Stimulated activated effector memory CD8-positive, alpha-beta T cell treated with anti-CD3 and anti-CD28 coated beads, Interleukin-12 subunit alpha, Interleukin-12 subunit beta, amount 100 ng/mL, for 72 hours (primary cell): ENCODE measurements at places on chromosomes 11 and 22.
A peak's percentile ranks its signal among the peaks of the same experiment; 100 is the strongest.

GRCh38 chr11:118219244-118219643, 5.6 kb downstream of the JAML start:
- no peak for DNase-seq

DNA sequence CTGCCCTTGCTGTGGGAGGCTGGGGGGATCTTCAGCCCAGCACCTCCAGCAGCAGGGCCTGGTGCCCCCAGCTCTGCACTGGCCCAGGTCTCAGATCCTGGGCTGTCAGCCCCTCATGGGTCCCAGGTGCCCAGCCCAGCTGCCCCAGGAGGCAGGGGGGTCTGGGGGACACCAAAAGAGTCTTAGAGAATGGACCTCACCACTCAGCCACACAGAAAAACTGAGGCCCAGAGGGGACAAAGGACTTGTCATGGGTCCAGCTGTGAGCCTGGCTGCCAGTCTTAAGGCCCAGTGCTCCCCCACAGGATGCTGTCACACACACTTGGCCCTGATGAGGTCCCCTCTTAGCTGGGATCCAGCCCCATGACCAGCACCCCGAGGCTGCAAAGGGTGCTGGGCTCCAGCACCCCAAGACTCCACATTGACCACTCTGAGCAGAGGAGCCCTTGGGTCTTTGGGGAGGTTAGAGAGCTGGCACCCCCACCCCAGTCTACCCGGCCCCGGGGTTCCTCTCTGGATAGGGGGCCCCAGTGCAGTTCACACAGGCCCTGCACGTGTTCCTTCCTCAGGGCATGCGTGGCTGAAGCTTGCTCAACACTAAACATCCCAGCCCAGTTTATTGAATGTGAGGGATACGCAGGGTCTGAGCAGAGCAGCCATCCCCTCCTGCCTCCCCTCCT, 54.4 kb downstream of the IGLL5 start:
- DNase-seq: no peak

DNA sequence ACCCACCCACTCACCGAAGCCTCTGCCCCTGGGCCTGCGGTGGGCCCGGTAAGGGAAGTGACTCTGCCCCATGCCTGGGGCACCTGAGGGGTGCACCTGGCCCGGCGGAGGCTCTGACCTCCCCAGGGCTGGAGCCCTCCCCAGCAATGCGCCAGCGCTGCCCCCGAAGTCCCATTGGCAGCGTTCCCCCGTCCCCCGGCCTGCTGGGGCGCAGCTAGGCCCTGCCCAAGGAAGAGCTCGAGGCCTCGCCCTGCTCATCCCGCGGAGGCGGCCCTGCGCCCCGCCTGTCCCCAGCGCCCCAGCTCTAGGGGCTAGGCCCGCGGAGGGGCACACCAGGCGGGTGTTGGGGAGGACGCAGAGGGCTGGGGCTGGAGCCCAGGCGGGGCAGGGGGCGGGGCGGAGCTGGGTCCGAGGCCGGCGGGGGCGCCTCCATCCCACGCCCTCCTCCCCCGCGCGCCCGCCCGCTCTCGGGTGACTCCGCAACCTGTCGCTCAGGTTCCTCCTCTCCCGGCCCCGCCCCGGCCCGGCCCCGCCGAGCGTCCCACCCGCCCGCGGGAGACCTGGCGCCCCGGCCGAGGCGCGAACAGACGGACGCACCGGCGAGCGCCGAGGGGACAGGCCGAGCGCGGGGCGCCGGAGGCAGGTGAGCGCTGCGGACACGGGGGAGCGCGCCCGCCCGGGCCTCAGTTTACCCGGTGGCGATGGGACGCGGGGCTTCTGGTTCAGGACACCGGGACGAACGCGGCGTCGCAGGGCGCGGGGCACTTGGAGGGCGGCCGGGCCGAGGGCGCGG, at the start of gene EPS8L2:
Gene EPS8L2 (plus strand): TSS at position 586 of the 793 bp plus-strand sequence. CDS start 3,177 bp downstream, outside the sequence.
- no peak for DNase-seq

DNA sequence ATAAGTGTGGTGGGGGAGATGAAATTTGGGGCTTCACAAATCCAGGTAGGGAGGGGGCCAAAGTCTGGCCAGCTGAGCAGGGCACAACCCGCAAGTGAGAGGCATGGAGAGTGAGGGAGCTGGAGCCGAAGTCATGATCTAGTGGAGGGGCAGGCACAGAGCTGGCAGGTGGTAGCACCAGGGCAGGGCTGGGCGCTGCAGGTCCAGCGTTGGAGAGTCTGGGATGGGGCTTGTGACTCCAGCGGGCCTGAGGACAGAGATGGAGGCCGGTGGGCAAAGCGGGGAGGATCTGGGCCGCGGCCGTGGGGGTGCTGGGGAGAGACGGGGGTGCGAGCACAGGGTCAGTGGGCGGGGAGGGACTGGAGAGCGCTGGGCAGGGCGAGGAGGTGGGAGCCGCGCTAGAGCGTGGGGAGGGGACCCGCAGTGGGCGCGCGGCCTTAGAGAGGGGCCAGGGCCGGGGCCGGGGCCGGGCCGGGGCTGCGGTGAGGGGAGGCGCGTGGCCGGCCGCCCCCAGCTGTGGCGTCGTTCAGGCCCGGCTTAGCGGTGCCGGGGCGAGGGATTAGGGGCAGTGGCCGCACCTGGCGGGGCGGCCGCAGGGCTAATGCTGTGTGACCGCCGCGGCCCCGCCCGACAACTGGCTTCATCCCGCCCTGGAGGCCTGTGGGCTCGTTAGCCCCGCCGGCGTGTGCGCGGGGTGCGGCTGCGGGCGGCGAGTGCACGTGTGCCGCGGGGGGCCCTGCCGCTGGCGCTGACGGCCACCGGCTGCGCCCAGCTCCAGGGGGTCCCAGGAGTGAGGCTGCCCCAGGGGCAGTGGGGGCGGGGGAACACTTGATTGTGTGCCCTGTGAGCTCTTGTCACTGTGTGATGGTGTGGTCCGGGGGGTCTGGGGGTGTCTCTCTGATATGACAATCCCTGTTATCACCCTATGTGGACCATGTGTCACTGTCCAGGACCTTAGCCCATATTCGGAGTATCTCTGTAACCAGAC, 23.6 kb upstream of the MYOD1 start:
- DNase-seq: no peak

DNA sequence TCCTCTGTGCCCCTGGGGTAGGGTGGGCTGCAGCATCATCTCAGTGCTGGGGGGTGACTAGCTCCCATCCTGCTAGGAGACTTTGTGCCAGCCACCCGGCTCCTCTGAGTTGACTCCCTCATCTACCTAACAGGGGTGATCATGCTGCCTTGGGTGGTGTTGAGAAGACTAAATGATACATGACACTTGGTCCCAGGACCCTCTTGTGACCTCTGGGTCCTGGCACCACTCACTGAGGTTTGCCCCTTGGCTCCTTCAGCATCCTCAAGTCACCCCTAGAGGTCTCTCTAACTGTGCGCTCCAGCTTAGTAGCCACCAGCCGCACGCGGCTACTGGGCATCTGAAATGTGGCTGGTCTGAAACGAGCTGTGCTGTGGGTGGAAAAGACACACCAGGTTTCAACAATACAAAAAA, 72.1 kb downstream of the LRRC32 start:
- DNase-seq: no peak

DNA sequence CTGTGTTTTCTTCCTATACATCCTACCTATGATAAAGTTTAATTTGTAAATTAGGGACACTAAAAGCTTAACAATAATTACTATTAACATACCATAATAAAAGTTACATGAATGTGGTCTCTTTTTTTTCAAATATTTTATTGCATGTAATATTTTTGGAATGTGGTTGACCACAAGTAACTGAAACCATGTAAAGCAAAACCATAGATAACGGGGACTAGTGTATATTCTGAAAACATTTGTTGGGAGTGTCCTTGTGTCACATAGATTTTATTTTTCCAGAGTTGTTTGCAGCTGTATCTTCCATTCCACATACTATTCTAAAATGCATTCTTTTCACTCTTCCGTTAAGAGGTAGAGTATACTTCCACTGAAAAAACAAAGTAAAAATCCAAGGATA, 200.4 kb downstream of the KIF18A start:
- DNase-seq: no peak

GRCh38 chr11:116696381-116696941, 76.3 kb downstream of the BUD13 start:
- no peak for DNase-seq

DNA sequence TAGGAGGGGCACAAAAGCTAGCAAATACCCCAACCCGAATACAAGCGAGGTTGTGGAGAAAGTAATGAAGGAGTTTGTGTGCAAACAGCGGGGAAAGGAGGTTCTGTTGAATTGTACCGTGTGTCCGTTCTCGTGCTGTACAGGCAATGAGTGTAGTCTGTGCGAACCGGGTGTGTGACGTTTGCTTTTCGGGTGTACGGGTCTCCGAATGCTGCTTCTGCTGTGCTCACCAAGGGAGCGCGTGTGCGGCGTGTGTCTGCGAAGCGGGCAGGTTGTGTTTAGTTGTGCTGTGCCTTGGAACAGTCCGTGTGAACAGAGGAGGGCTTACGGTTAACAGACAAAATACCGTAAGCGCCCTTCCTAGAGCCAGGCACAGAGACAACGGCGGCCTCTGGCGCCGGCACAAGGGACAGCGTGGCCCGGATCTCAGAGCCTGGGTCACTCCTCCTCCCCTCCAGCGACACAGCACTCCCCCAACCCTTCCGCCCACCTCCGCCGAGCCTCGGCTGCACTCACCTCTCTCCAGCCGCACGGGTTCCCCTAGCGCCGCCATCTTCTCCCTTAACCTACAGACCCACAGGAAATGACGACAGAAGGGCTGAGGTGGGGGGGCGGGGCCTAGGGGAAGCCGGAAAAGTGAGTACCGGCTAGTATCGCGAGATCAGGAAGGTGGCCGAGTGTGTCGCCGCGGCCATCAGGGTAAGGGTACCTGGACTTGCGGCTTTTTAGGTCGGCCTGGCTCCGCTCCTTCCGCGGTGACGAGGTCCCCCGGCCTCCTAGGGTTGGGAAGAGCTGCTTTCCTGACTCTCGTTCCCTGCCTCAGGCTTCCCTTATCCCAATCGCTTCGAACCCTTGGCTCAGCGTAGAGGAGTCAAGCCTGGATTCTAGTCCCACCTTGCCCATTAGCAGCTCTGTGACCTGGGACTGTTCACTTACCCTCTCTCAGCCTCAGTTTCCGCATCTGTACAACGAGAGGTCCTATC, at the start of gene LIN7C:
Gene LIN7C (minus strand): TSS at position 570 of the 983 bp plus-strand sequence. CDS start 17 bp downstream, at position 553.
- DNase-seq: peak; percentile 67

- DNase-seq: no peak
Measured at GRCh38 chr22:26701323-26701722, 43.9 kb downstream of the MIAT start.

GRCh38 chr22:41300661-41301060, 664 bp upstream of the ZC3H7B start:
- DNase-seq: no peak

GRCh38 chr22:29203488-29204454, 1.9 kb upstream of the EMID1 start:
- no peak for DNase-seq

DNA sequence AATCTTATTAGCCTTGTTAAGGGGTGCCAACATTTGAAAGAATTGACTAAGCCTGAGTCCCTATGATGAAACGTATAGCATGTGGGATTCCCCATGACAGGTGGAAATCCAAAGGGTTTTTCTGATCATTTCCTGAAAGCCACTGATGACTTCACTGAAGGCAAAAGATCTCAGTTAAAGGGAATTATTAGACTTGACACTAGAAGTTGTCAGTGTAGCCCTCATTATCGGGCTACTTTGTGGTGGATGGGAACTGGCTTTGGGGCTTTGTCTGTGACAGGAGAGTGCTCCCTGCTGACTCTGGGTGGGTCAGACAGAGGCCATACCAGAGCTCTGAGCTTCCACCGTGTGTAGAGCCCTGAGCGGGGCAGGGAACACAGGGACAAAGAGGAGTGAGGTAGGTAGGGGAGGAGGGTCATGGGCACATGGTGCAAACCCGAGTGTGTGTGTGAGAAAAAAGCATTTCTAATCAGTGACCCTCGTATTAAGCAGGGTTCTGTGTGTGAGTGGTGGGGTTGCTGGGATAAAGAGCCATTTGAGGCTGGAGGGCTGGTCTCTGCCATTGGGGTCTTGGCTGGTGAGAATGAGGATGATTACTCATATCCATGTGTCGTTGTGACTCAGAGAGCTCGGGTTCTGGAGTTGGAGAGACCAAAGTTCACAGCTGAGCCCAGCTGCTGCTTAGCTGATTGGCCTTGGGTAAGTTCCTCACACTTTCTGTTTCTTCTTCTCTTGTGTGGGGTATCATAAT, 101.1 kb downstream of the GRIK4 start:
- no peak for DNase-seq

GRCh38 chr11:125787827-125788226, at the start of gene PATE3:
PATE3 (plus strand) TSS chr11:125788127; CDS start chr11:125788152, 25 bp downstream.
- DNase-seq: no peak

- DNase-seq: no peak
Measured at GRCh38 chr11:131099013-131099412, 182.7 kb upstream of the SNX19 start.

GRCh38 chr22:20241579-20242392, 26.3 kb downstream of the RTN4R start:
- no peak for DNase-seq

DNA sequence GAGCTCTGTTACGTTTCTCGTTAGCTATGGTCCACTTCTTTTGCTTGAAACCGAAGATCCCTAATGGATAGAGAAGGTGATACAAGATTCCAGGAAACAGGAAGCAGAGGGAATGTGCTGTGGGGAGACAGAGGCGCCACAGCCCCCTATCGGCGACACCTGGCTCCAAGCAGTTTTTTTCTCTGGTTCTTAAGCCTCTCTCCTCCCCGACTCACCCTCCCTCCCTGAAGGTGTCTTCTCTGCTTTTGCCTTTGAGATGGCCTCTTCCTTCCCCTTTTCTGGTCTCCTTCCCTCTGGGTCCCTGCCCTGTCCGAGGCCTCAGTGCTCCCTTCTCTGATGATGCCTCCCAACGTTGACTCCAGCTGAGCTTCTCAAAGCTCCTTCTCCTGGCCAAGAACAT, 14.2 kb upstream of the APOBEC3A start:
- no peak for DNase-seq

GRCh38 chr11:1076061-1076665, 1.5 kb downstream of the MUC2 start:
- no peak for DNase-seq

- DNase-seq: no peak
Measured at GRCh38 chr11:1381793-1382425, 7.8 kb upstream of the BRSK2 start.

- no peak for DNase-seq
Measured at GRCh38 chr11:132187386-132187785, 817.0 kb downstream of the NTM start.

DNA sequence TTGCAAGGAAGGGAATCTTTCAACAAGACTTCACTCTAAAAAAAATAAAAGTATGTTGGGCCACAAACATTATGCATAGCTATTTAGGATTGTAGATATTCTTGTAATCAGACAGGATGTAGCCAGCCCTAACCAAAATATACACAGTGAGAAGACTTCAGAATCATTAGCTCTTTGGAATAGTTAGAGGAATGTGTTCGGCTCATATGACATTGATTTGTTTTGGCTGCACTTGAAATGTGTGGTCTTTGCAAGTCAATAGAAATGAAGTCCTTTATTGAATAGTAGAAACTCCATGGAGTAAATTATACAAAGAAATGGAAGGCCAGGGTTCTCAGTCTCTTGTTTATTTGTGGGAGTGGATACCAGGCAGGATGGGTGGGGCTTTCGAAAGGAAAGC, 692.1 kb downstream of the NTM start:
- DNase-seq: no peak
